Stimulated activated CD8-positive, alpha-beta memory T cell treated with anti-CD3 and anti-CD28 coated beads, Interleukin-4, amount 100 ng/mL, for 48 hours (primary cell): ENCODE measurements at places on chromosomes 6 and 20.

GRCh38 chr20:63697868-63698545, 1.6 kb downstream of the TNFRSF6B start:
- DNase-seq: no peak

- no peak for DNase-seq
Observed at GRCh38 chr6:101853231-101854085, 459.9 kb downstream of the GRIK2 start.

GRCh38 chr20:14622796-14623195, 285.4 kb upstream of the FLRT3 start:
- DNase-seq: no peak

DNA sequence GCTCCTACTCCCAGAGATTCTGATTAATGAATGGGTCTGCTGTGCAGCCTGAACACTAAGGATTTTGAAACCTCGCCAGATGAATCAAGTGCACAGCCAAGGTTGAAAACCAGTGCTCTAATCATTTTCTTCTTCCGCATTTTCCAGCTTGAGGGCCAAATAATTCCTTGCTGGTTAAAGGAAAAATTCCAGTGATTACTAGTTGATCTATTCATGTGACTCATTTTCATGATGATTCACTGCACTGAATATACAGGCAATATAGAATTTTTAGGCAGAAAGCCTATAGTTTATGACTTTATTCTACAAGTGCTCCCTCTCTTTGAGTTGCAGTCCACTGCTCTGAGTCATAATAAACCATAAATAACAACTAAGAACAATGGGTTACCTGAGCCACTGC, 80.6 kb upstream of the PROKR2 start:
- no peak for DNase-seq

DNA sequence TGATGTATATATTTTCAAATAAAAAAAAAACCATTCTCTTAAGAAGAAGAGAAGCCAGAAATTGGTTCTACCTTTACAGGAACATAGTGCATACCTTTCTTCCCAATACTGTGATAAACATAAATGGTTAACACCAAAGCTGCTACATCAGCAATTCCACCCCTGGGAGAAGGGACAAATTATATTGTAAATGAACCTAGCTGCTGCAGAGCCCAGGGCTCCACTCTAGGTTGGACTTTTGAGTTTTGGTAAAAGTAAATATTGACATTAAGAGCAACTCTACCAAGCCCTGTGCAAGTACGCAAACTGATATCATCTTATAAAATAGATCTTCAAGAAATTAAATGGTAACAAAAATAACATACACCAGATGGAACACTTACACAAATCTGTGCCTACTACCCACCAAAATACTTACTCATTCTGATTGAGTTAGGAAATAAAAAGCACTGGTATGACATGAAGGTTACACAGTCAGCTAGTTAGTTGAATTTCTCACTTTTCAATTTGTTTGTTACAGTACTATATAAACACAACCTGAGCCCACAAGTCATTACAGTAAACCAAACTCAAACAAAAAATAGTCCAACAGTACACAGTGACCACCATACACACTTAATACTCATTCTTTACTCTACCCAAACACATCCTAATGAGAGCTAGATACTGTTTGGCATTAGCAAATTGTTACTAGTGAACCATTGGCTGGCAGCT, 223.3 kb upstream of the HEY2 start:
- no peak for DNase-seq

GRCh38 chr20:37759052-37759553, 65.3 kb downstream of the CTNNBL1 start:
- no peak for DNase-seq

GRCh38 chr6:52726193-52726542, 37.1 kb downstream of the GSTA2 start:
- no peak for DNase-seq

GRCh38 chr6:106569428-106569827, 59.9 kb downstream of the RTN4IP1 start:
- no peak for DNase-seq

DNA sequence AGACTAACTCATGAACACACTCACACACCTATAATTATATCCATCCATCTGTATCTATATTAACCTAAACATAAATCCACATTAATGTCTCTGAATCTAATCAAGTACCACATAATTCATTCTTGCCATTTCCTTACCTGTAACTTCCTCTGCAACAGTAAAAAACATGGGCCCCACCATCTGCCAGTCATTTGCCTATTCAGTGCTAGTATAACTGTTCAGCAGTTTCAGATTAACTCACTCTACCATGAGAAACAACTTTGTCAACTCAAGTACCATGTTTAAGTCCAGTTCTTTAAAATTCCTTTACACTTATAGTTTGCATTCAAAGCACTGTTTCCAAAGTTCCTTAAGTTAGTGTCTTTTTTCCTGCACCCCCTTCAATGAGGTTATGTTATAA, 68.8 kb downstream of the LAMP5 start:
- no peak for DNase-seq

- no peak for DNase-seq
Observed at GRCh38 chr6:10854922-10855632, 16.7 kb upstream of the MAK start.

GRCh38 chr6:56992036-56992435, 37.1 kb downstream of the BEND6 start:
- DNase-seq: no peak

- no peak for DNase-seq
Observed at GRCh38 chr6:10970731-10971130, 73.4 kb downstream of the ELOVL2 start.
